ENCODE measurements at places on chromosomes 7 and 10.
A peak's percentile ranks its signal among the peaks of the same experiment; 100 is the strongest.

DNA sequence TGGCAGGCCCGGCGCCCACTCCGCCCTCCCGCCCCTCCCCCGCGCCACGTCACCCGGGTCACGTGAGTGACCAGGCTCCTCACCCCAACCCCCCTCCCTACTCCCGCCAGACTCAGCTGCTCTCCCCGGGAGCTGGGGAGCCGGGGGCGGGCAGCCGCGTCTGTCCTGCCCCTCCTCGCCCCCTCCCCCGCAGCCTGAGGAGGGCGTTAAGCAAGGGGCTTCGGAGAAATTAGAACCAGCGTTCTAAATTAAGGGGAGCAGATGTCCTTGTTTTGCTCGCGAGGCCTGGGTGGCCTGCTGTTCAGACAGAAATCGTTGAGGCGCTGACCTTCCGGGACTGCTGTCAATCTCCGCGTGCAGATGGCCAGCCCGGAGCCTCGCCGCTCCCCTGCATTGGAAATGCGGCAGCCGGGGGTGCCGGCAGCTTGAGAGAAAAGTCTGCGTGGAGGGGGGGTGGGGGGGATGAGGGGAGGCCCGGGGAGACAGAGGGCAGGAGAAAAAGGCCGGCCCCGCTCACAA is 102.2 kb upstream of the ZNF438 start:
- no peak for DNase-seq

DNA sequence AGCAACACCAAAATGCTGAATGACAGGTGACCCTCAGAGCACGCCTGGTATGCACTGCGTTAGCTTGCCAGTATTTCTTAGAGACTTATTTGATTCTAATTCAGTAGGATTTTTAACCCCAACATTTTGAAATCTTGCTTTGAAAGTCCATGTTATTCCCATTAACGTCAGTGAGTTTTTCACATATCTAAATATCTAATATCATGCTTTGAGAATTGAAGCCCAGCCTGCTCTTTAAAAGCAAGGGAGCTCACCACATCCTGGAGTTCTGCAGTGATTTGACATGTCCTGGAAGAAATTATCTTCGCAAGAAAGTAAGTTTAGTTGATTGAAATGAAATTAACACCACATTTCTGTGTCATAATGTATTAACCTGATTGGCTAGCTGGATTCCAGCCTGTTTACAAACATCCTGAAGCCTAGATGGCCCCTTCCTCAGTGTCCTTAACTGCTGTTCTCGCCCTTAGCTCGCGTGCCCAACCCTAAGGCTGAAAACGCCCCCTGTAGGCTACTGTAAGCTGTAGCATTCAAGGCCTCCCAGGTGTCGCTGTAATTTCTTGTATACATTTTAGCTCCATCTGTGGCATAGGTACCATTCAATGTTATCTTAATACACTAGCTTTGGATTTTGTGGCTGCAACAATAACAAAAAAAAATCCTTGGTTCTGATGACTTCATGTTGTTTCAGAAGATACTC is 191.5 kb downstream of the MGMT start:
- no peak for DNase-seq

DNA sequence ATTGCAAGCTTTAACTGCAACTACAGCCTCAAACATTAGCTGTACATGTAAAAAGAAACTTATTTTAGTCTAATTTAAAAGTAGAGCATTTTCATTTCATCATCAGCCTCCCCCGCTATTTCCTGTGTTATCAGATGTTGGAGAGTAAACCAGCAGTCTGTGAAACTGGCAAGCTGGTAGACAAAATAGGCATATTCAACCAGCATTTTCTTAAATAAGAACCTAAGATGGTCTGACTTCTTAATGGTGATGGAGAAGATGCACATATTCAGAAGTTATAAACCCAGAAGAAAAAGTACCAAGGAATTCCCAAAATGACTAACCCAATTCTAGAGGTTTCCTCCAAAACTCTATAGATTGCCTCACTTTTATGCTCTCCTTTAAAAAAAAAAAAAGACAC is 24.9 kb downstream of the PIK3AP1 start:
- no peak for DNase-seq

- no peak for DNase-seq
Measured at GRCh38 chr7:99320371-99320770, 5.3 kb upstream of the ARPC1A start.

DNA sequence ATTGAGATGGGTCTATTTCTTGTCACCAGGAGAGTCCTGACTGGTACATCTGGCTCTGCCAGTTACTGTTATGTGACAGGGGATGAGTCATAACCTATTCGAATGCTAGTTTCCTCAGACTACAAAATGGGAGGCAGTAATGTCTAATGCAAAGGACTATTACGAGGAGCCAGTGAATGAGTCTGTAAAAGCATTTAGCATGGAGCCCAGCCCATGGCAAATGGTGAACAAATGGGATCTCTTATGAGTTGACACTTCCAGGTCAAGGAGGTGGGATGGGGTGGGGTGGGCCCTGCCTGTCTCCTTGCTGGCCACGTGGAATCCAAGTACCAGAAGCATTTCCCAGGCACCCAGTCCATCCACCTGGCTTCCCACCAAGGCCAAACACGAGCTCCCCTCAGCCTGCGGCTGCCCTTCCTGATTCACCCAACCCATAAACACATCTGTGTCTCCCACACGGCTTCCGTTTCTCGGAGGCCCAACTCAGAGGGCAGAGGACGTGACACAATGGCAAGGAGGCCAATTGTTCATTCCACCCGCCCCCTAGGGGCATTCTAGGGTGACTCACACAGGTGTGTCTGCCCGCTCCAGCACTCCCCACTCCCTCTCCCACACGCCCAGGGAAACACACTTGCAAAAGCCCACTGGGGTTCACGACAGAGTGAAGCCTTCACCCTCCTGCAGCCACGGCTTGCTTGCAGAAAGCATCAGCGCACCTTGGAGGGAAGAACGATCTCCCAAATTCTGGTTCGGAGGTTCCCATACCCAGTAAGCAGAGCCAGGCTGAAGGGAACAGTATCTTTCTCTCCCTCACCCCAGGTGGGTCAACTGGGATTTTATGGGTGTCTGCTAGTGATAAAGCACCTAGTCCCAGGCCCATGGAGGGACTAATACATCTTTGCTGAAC is 109.8 kb downstream of the SH3PXD2A start:
- DNase-seq, result no peak

GRCh38 chr7:112184455-112184854 is 21.7 kb downstream of the DOCK4 start:
- DNase-seq, result no peak

- DNase-seq, result no peak
Measured at GRCh38 chr7:158821171-158822031, 7.9 kb downstream of the ESYT2 start.

DNA sequence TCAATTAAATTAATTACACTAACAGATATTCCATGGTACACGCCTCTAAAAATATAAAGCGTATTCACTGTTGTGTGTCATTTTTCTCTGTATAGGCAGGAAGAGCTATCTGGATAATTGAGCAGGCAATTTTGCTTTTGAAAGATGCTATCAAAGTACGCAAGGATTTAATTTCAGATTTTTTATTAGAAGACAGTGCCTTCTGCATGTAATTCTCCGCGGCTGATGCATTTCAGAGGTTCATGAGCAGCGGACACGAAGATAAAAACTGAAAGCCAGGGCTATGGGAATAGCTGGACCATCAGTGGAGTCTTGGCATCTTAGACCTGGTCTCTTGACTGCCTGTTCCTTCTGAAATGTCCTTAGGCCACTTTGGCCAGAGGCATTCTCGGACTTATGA is 35.7 kb upstream of the SDK1 start:
- no peak for DNase-seq

GRCh38 chr7:110076194-110076593 is 1014.7 kb upstream of the LRRN3 start:
- no peak for DNase-seq

DNA sequence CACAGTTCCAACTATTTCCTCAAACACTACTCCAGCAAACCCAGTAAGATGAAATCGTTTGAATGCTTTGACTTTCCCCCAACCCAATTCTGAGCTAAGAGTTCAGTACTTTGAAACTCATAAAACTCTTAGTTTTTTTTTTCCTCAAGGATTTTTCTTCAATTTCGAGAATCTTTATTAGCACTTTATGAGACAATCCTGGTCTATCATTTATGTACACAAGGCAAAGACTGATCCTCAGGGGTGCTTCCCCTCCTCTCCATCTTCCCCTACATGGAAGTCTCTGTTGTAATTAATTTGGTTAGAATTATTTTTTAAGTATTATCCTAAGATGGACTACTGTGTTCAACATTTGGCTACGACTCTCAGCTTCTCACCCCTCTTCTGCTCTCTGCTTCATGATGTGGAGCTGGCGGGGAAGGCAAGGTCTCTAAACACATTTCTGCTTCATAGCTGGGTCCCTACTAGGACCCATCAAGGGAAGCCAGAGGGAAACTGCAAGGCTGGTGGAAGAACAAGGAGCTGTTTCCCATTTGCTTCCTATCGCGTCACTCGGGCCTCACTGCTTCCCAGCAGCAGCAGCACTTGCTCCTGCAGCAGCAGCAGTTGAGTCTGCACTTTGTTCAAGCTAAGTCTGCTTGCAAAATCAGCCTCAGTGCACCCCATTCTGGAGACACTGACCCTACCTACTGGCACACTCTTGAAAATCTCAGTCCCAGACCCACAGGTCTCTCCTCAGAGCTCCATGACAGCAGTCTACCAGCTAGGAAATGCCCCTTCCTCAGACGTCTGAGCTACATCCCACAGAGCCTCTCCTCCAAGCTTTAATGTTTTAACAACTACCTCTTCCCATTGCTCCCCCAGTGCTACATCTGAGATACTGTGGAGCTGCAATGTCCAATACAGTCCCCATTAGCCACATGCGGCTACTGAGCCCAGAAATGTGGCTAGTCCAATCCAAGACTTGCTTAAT is 90.0 kb downstream of the CHCHD3 start:
- DNase-seq, result no peak

DNA sequence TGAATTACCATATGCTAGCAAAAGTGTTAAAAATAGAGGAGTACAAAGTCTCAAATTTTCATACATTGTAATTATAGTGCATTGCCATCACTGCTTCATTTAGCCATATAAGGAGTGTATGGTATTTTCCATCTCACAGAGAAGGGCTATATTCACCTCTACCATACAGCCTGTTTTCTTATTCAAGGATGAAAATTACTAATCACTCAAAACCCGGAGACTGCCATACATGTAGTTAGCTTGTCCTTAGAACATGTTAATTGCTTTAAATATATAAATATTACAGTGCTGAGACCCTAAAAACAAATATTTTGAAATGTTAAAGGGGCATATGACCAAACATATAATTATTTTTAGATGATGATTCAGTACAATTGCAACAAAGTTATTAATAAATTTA is 49.4 kb downstream of the CPEB3 start:
- no peak for DNase-seq

GRCh38 chr10:120969219-120969645 is 118.1 kb downstream of the WDR11 start:
- peak; percentile 27 for DNase-seq

GRCh38 chr10:49300140-49300974 is 1.4 kb downstream of the C10orf71 start:
- peak; percentile 8 for DNase-seq

DNA sequence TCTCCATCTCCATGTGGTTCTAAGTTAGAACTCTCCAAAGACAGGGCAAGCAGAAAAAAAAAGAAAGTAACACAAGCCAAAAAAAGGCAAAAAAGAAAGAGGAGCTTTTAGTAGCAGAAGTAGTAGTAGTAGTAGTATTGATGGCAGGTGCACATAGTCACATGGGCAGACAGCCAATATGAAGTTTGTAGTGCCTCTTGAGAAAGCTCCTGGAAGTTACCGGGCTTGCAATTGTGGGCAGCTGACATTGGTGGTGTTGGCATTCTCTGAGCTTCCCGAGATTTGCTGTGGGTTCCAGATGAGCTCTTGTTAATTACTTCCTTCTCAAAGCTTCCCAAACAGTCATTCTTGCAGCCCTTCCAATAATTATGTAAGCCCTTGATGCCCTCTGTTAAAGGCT is 1128.5 kb downstream of the TYW1 start:
- no peak for DNase-seq

DNA sequence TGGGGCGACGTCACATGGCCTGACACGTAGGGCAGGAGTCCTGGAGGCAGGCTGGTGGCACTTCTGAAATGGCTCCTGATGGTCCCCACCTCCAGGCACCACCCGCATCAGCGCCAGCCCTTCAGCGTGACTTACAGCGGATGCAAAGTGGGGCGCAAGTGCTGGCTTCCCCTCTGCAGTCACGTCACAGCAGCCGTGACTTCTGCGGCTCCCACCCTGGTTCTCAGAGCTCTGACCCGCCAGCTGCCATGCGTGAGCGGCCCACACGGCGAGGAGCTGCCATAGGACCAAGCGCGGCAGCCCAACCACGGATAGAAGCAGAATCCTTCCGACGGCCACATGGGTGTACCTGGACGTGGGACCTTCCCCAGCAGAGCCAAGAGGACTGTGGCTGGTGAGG is 159.0 kb downstream of the ELFN1 start:
- no peak for DNase-seq

- peak; percentile 91 for DNase-seq
Measured at GRCh38 chr7:1537535-1538412, 7.3 kb downstream of the MAFK start.

DNA sequence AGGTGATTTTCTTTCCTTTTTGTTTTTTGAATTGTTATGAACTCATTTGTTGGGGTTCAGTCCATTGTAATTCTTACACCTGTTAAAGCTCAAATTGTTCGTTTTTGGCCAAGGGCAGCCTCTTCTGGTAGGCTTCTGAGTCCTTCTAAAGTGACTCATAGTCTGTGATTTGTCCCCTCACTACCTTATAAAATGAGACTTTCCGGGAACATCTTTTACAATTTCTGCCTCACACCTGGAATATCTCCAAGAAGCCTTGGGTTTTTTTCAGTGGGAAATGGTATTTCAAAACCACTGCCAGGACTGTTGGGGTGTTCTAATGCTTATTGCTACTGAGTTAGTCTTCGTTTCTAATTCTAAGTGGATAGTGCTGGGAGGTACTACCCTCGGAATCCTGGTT is 56.7 kb downstream of the BMPR1A start:
- DNase-seq, result peak; percentile 39

- no peak for DNase-seq
Measured at GRCh38 chr7:149317986-149318672, 56.1 kb downstream of the ZNF783 start.

- DNase-seq, result no peak
Measured at GRCh38 chr10:71713135-71714030, 6.2 kb downstream of the C10orf105 start.

GRCh38 chr10:34145715-34146114 is 669.4 kb downstream of the PARD3 start:
- DNase-seq, result no peak

DNA sequence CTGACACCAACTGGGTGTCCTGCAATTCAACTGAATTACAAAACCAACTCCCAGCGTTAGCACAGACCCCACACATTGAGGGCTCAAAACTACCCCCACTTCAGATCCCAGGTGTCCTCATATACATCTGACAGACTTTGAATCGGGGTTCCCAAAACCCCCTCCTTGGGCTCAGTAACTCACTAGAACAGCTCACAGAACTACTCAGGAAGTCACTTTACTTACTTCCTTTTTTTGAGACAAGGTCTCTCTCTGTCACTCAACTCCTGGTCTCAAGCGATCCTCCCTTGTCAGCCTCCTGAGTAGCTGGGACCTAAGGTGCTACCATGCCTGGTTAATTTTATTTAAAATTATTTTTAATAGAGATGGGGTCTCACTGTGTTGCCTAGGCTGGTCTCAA is 456.0 kb downstream of the SDK1 start:
- DNase-seq, result no peak

Measured in astrocyte of the cerebellum (primary cell).